ENCODE measurements at places on chromosomes 7 and 10. TPM values are rescaled to one million over a fixed set of nuclear protein-coding genes. Genes with fewer than 3 reads are reported as not detected.

- no peak for DNase-seq
Measured at GRCh38 chr10:9789996-9790395, 1227.7 kb upstream of the CELF2 start.

GRCh38 chr7:31065840-31066239 lies 13.7 kb downstream of the ADCYAP1R1 start:
- no peak for DNase-seq

DNA sequence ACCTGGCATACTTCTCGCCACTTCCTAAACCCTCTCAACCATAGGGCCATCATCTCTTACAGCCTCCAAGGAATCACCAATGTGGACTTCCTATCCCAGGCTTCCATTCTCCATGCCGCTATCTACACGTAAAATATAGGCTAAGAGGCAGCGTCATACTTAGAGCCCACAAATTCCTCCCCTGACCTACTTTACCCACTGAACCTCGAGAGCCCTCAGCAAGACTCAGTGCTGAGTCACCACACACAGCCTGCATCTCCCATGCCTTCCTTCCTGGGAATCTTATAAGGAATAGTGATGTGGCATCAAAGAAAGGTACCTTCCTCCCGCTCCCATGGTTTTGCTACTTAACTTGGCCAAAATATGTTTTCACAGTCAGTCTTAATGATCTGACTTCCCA lies 435.6 kb upstream of the NFE2L3 start:
- DNase-seq = no peak

GRCh38 chr7:114663502-114663901 lies 248.9 kb downstream of the FOXP2 start:
- DNase-seq = peak; percentile 2

DNA sequence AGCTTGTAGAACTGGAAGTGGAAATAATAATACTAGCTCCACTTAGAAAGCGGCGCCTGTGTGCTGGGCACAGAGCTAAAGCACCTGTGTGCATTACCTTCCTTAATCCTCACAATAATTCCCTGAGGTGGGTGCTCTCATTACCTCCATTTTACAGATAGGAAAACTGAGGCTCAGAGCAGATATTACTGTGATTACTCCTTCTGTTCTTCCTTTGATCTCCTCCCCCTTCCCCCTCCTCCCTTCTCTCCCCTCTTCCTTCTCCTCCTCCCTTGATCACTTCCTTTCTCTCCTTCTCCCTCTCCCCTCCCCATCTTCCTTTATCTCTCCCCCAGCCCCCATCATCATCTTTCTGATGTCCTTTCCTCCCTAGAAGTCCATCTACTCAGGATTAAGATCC lies 55.0 kb downstream of the C10orf105 start:
- DNase-seq = no peak

GRCh38 chr10:50972591-50972990 lies 87.2 kb upstream of the A1CF start:
- no peak for DNase-seq

DNA sequence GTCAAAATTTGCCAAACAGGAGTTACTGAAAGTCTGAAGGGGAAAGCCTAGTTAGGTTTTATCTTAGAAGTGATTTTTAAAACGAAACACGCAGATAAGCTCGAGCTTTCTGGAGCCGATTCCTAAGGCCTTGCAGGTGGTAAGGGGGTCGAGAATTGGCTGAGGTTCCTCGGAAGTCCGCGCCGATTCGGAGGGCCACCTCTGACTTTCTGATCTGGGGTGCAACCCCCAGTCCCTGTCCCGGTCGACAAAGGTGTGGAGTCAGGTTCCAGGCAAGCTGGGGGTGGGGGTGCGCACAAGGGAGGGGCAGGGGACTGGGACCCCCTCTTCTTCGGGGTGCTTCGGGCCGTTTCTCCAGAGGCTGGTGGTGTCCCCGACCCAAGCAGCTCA lies 701 bp upstream of the CUL1 start:
- no peak for DNase-seq

GRCh38 chr7:150322114-150322832 lies 882 bp upstream of the LRRC61 start:
- DNase-seq = no peak

DNA sequence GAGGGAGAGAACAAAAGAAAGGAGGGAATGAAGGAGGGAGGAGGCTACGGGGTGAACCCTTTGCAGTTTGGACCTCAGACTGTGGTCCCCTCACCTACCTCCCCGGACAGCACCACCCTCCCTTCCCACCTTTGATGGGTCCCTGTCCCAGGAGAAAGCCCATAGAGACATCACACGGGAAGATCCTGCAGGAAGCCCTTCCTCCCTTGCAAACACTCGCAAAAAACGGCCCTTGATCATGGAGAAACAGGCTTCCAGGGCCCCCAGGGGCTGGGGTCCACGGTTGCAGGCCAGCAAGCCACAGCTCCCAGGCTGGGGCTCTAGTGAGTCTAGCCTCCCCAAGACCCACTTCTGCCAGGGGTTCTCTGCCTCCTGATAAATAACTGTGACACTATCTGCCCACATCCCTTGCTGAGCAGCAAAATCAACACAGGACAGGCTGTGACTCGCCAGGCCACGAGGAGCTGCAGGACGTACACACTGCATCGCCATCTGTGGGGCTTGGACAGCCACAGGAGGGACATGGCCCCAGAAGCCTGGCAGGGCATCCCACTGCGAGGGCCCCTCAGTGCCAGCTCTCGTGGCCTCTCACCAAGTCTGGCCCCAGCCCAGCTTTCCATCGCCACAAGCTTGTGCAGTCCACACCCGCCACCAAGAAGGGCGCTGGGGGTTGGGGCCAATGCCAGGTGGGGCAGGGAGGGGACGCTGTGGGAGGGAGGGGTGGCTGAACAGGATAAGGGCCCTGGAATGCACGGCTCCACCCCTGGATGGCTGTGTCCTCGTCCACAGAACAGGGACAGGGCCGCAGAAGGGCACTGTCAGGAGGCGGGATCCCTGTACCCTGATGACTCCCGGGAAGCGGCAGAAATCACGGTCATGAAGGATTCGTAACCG lies 34.2 kb downstream of the PDGFA start:
- DNase-seq = no peak

GRCh38 chr7:99666013-99666395 lies 13.8 kb downstream of the CYP3A5 start:
- no peak for DNase-seq

DNA sequence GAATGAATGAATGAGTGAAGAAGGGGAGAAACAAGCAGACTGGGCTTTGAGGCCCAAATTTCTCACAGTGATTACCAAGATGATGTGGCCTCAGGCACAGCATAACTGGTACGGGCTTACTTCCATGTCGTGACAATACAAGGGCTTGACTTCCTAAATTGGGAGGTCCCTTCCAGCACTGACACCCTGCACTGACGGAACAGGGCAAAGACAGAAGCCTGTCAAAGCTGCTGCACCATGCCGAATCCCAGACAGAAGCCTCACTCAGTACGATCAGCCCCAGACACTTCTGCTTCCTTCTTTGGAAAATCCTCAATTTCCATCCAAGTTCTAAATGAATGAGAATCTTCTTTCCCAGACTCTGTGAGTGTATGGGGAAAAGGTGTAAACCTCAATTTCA lies 51.9 kb downstream of the GNA12 start:
- DNase-seq = no peak

DNA sequence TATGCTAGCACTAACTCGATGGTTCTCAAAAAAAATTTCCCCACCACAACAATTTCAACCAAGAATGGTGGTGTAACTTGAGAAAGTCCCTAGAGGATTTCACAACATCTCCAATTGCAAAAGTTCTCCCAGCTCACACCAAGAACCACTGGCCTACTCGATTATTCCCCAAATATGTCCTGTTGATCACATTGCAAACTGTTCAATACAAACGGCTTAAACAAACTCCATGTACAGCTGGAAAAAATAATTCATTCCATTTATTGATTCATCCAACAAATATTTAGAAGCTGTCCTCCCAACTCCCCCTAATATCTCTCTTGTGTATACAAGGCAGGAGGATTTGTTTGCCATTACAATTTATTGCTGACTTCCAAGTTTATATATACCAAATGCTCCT lies 19.1 kb downstream of the TMEM176B start:
- no peak for DNase-seq

- no peak for DNase-seq
Measured at GRCh38 chr10:113130014-113130641, 180.1 kb downstream of the TCF7L2 start.

- DNase-seq = no peak
Measured at GRCh38 chr7:149719912-149720335, 53.5 kb downstream of the ZNF467 start.

DNA sequence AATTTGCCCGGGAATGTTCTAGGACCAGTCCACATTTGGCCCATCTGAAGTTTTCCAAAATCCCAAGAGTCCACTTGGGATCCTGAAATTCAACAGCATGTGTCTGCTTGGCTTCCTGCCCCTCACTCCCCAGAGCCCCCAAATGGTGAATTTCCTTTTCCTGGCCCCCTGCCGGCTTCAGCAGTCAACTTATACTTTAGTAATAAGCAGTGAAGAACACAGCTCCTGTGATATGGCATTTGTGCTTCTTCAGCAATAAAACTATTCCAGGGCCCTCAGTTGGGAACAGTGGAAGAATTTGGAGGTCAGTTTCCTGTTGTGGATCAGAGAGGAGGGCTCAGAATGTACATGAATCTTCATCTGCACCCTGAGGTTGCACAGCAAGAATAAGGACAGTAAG lies 51.1 kb downstream of the PRF1 start:
- no peak for DNase-seq

DNA sequence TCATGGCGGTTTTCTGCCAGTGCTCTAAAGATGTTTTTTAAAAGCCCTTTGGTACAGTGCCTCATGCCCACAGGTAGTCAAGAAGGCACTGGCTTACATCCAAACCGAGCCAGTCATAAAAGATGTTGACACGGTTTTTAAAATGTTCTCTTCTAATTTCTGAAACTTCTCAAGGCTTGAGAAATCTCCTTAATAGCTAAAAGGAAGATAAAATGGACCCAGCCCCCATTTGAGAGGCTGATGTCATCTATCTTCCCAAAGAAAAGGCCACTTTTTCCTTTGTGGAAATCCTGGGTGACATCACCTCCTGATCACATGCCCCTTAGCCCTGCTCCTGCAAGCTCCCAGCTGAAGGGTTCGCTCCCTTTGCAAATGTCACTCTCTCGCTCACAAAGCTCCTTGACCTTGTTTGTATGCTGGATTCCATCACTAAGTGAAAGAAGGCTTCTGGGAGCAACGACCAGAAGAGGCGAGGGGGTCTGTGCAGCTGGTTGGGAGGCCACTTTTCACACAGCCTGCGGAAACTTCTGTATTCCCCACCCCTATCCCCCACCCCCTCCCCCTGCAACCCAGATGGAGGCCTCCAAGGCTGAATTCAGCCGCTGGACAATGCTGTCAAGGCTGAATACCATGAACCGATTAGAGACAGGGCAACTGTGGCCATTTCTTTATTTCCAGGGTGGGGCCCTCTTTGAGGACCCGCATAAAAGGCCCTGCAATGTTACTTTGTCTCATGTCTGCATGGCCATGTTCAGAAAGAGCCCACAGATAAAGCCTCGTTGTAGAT lies 122.8 kb downstream of the CUBN start:
- no peak for DNase-seq

- no peak for DNase-seq
Measured at GRCh38 chr10:102615361-102615760, 28.9 kb upstream of the TRIM8 start.

DNA sequence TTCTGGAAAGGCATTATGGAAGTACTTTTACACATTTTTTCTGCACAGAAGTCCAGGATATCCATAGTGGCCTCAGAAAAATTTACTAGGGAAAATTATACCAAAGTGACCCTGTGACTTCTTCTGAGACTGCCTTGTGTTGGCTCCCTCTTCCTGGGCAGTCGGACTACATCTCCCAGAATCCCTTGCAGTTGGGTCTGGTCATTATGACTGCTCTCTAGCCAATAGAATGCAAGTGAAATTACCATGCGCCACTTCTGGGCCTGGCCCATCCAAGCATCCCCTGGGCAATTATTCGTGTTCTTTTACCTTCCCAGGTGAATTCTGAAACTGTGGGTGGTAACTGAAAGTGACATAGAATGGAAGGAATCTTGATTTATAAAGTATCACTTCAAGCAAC lies 430.9 kb downstream of the ACTR3B start:
- DNase-seq = no peak

DNA sequence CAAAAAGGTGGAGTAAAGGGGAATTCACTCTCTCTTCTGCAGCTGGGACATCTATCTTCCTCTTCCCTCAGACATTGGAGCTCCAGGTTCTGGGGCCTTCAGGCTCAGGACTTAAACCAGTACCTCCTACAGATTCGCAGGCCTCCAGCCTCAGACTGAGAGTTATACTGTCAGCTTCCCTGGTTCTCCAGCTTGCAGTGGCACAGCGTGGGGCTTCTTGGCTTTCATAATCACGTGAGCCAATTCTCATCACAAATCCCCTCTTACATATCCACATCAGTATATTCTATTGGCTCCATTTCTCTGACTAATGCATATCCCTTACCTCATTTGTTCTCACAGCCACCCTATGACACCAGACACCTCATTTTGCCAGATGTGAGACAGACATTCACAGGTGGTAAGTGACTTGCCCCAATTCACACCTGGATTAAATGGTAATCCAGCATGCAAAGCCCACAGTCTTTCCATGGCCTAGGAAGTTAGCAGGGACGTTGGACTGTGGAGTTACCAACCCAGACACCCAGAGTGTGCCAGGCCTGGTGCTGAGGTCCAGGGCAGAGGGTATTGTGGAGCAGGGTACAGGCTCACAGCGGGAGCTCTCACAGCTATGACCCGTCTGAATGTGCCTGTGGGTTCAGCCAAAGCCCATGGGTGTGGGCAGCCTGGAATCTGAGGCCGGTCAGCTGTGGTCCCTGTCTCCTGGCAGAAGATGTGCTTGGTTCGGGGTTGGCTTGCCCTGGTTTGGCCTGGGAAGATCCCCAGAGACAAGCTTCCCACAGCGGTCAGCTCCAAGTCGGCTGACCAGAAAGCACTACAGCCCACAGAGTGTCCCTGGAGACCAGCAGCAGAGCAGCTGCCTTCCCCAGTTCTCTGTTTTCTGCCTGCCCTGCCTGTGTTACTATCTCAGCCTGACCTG lies 18.4 kb upstream of the ZCCHC24 start:
- no peak for DNase-seq

DNA sequence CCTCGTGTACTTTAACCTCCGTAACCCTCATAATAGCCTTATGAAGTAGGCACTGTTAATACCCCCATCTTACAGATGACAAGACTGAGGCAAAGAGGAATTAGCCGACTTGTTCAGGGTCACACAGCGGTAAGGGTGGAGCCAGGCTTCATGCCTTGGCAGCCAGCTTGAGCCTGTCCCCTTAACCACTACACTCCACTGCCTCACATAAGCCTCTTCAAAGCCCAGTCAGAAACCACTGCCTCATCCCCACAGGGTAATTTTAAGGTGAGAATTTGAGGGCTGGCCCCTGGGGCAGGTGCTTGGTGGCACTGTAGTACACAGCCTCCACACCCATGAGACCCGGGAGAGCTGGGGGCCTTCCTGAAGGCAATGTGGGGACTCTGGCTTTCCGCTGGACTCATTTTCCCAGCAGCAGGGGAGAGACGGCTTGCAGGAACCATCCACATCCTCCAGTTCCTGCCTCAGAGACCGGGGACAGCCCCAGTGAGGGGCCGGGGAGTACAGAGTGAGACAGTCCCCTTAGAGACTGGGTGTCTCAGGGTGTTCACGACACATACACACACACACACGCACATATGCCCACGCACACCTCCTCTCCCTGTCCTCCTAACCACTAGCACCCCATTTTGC lies 7.6 kb upstream of the C10orf105 start:
- DNase-seq = no peak

Gene FAM180A
- total RNA-seq = not detected

Gene TAS2R38
- total RNA-seq = not detected

Gene UNC5B
- 2.9 TPM for total RNA-seq

Gene PTF1A
- 0.41 TPM for total RNA-seq

Gene GTPBP4
- total RNA-seq = 21.6 TPM

Gene OGDHL
- 6.9 TPM for total RNA-seq

Gene LARP4B
- 29.3 TPM for total RNA-seq

Gene TFPI2
- 0.41 TPM for total RNA-seq

Gene ZSCAN25
- total RNA-seq = 12.2 TPM

All from frontal cortex (tissue), 4 donors.